ENCODE measurements at places on chromosomes 6 and 20.

- no peak for DNase-seq
Observed at GRCh38 chr6:82573254-82573972, 209.8 kb downstream of the TPBG start.

DNA sequence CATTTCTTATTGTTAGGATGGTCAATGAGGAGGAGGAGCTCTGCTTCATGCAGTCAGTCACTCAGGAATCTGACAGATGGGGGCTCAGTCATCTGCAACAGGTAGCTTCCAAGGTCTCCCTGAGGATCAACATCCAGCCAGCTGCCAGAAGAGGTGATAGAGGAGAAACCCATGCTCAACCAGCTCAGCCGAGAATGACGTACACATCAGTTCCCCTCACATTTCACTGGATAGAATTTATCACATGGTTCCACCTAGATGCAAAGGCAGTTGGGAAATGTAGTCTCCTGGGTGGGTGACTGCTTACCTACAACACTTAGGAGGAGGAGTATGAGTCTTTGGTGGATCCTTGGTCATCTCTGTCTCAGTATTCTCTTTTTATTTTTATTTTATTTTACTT is 144.5 kb downstream of the CEBPB start:
- DNase-seq: peak; percentile 12

DNA sequence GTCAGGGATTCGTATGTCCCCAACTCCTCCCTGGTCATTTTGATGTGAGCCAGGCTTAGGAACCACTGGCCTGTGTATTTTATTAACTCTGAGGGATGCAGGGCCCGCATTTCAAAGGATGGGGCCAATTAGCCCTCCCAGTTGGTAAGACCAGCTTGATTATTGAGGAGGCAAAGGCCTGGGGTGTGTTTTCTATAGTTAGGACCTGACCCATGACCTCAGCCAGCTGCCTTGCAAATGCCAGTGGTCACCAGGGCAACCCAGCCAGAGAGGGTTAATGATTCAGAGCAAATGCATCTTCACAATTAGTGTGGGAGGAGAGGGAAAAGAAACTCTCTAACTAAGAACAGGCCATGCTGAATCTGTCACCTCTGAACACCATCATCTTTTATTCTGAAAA is 835.4 kb downstream of the MAFB start:
- no peak for DNase-seq

DNA sequence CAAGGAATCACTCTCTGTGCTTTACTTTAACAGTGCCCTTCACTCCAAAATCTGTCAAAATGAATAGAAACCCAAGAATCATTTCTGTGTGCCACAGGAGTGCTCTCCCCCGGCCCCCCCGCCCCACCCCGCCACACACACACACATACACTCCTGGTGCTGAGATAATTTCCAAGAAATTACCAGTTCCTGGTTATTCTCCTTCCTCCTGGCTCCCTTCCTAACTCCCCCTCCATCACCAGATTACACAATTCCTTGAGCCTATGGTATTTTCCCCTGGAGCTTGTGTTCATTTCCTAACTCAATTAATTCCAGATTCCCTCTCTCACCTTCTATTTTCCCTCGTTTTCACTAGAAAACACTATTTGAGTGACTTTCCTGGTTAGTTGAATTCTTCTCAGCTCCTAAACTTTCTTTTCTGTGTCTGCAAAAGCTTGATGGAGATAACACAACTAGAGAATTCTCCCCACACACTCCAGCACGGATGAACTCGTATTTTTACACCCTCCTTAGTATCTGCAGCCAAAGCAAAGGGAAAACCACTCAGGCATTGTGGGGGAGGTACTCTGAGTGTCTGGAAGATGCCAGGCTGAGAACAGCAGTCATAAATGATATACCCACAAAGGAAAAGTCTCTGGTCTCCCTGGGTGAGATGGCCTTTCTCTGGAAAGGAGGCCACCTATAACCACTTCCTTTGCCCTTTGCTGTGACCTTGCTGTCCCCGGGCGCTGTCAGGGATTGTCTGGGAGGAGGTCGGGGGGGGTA is 1.9 kb upstream of the SLC24A3 start:
- no peak for DNase-seq

DNA sequence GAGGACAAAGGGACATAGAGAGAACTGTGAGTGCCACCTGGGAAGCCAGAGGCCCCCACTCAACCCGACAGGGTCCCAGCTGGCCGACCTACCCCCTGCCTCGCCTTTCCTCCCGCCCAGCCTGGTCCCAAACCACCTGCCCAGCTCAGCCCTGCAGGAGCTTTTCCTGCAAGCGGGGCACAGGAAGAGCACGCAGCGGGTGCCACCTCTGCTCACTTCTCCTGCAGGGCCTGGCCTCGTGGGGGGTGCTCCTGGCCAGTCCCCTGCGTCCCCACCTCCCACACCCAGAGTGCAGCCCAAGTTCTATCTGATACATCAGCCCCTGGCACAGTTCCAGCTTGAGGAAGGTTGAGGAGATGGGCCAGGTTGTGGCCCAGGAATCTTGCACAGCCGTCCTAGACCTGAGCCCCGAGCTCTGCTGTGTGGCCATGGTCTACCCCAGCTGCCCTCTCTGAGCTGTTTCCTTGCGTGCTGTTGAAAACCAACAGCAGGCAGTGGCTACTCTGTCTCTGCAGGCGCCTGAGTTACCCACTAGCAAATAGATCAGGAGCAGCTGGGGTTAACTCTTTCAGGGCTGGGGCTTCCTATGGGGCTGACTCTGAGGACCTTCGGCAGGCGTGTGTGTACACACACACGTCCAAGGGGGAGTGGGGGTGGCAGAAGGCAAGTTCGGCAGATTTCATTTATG is 1.7 kb downstream of the NECAB3 start:
- DNase-seq: no peak

GRCh38 chr6:73671911-73672685 is 18.3 kb upstream of the SLC17A5 start:
- DNase-seq: no peak

- no peak for DNase-seq
Observed at GRCh38 chr6:81754906-81755305, 2.4 kb upstream of the TENT5A start.

GRCh38 chr6:113873043-113873667 is 16.0 kb downstream of the MARCKS start:
- no peak for DNase-seq

- DNase-seq: no peak
Observed at GRCh38 chr6:48568856-48569255, 457.9 kb upstream of the PTCHD4 start.

DNA sequence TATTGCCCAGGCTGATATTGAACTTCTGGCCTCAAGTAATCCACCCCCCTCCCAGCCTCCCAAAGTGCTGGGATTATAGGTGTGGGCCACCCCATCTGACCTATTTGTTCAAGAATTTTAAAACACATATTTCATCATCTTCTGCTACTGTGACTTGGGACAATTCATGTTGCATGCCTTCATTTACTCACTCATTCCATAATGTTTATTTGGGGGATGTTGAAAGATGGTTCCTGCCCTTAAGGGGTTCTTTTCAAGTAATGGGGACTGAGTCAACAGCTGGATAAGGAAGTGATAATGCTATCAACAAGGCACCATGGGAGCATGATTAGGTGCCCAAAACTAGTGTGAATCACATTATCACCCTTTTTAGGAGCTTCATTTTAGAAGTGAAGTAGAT is 62.0 kb downstream of the CRYBG1 start:
- DNase-seq: no peak

DNA sequence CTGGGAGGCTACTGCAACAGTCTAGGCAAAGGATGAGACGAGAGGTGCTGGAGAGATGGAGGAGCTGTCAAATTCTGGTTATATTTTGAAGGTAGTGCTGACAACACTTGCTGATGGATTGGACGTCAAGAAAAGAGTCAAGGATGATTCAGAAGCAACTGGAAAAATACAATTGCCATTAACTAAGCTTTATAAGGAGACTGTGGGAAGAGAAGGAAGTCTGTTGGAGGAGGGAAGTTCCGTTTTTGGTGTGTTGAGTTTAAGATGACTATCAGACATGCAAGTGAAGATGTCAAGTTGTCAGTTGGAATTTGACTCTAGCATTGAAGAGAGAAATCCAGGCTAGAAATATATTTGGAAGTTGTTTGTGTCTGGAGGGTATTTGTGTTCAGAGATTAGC is 358.1 kb downstream of the RNGTT start:
- no peak for DNase-seq

DNA sequence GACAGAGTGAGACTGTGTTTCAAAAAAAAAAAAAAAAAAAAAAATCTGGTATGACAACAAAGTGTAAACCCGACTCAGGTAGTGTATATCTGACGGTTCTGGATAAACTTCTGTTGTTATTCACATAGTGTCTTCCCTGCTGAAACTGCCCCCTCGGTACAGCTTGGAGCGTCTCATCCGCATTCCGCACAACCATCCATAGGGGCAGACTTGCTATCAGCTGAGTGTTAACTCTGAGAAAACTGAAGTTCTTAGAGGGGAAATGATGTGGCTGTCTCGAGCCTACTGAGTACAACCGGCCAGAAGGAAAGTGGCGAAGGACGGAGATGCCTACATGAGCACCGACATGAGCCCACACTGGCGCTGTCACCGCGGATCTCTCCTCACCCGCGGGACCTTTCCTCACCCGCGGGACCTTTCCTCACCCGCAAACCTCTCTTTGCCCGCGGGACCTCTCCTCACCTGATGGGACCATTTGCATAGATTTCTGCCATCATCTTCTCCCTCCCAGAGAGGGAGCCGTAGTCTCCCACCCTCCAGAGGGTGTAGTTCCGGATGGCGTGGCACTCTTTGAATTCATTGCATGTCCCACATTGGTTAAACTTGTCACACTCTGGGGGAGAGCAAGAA is 9.8 kb downstream of the CTSZ start:
- DNase-seq: no peak

DNA sequence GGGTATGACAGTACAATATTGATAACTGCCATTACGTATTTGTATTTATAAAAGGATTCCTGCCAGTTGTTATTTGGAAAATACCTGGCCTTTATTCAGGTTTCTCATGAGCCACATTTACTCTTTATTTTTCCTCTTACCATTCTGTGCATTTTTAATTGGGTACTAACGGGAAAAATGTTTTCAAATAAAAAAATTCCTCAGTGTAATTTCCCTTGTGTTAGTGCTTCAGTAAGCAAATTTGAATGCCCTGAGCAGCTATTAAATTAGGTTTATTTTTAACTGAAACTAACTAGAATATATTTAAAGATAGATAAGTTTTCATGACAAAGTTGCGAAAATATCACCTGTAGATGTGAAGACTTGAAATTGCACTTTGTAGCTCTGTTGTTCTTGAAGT is 146.0 kb downstream of the PTCHD4 start:
- DNase-seq: no peak

DNA sequence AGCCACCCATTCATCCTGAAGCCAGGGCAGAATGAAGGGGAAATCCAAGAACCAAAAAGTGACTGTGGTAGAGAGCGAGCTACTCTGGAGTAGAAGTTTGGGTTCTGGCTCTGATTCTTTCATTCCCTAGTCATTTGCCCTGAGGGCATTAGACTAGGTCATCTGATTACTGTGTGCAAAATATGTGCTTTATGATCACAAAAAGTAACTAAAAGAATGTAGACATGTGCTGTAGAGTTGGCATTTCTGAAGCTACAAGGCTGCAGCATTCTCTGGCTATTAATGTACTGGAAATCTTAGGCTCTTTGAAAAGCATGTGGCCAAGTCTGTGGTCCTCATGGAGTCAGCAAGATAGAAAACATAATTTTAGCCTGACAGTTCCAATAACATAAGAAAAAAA is 94.2 kb downstream of the TBC1D7 start:
- no peak for DNase-seq

DNA sequence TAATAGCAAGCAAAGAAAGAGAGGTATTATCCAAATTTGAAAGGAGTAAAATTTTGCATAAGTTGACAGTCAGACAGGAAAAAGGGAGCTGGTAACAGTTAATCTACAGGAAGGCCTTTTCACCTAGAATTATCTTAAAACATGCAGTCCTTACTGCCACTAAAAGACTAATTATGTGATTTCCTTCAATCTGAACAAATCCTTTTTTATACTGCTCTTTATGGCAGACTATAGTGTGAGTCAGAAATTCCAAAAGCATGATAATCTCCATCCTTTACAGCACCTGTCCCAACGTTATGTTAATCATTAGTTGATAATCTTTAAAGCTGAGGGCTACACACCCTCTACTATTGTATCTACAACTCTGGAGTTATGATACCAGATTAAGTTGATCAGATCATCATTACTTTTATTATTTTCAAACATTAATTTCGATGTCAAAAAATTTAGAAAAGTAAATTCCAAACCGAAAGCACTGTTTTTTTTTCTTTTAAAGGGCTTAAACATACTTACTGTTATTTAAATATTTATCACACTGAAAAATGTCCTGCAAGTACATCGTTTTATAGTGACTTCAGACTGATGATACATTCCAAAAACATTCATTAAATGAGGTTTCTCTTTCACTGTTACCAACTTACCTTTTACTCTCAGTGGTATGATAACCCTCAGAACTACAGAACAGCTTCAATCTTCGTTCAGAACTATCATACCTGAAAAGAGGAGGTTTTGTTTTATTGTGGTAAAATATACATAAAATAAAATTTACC is 33.2 kb upstream of the AKAP7 start:
- DNase-seq: no peak

Data from CD4-positive, alpha-beta T cell treated with Interleukin-10 for 1 hour (primary cell).